ENCODE measurements at places on chromosomes 16 and 17.
A peak's percentile ranks its signal among the peaks of the same experiment; 100 is the strongest.

- peaks cover 18% of the 10 kb centered on the region for H3K36me3 ChIP-seq
- no peak overlapping the region for H3K27ac ChIP-seq
- H3K27me3 ChIP-seq: no peaks in the 10 kb centered on the region
- H3K4me3 ChIP-seq: no peak overlapping the region
Observed at GRCh38 chr17:45070001-45070400, 8.9 kb downstream of the NMT1 start.

DNA sequence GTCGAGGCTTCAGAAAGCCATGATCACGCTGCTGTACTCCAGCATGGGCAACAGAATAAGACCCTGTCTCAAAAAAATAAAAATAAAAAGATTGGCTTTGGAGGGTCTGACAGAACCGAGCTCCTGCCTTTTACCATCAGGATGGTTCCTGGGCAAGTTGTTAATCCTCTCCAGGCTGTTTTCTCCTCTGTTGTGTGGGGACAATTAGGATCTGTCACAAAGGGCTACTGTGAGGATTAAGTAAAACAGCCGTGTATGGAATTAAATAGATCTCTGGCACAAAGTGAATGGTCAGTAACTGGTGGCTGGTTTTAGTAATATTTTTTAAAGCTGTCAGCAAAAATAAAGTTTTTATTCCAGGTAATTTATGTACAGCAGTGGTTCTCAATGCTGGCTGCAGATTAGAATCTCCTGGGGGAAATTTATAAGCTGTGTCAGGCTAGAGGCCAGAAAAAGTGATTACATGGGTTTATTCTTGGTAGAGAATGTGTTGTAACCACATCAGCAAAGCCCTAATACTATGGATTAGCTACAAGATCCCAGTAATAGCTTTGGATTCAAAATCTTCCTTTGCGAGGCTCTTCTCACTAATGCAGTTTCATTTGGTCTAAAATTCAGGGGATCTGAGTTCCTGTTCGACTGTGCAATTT is 47.2 kb downstream of the GPRC5B start:
- no peaks in the 10 kb centered on the region for H3K36me3 ChIP-seq
- H3K4me3 ChIP-seq: no peak overlapping the region
- H3K27ac ChIP-seq: no peak overlapping the region

DNA sequence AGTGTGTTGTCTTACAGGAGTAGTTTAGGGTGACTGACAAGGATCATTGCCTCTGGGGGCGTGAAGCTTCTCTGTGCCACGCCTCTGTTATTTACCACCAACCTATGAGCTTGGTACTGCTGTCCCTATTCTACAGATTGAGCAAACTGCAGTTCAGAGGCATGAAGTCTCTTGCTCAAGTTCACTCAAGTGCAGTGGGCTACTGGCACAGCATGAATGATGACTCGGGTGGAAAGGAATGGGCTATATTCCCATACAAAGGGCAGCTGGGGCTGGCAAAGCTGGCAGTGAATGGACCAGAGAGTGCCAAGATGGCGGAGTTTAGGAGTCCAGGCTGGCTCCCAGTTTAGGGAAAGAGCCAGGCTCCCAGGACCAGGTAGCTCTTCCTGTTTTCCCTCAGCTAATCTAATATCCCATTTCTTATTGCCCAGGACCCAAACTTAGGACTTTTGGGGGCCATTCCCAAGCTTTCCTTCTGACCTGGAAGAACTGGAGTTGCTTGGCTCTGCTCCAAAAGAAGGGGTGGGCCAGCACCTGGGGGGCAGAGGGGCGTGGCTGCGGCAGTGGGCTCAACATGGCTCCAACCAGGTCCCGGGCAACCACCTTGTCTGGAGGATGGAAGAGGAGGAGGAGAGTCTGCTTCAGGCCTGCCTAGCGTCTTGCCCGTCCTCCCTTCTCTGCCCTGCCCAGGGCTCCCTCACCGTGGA is 12.9 kb downstream of the PLK1 start:
- H3K36me3 ChIP-seq: peaks cover 7% of the 10 kb centered on the region
- no peak for DNase-seq
- no peaks in the 10 kb centered on the region for H3K27me3 ChIP-seq
- no peak overlapping the region for H3K4me3 ChIP-seq

DNA sequence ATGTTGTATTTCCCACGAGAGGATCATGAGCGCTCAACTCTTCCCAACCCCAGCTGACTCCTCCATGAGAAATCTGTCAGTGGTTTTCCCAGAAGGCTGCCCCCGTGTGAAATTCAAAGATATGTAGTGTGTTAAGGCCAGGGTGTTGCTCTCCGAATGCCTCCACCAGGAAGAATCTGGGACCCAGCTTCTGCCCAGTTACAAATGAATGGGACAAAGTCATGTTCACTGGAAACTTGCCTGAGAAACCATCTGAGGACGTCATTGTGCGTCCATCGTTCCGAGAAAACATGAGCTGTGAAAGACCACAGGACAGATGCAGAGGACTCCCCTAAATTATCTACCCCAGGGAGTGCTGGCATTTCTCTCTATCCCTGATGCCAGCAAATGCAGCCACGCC is 86.0 kb downstream of the AIPL1 start:
- peaks cover 78% of the 10 kb centered on the region for H3K27me3 ChIP-seq
- H3K27ac ChIP-seq: no peak overlapping the region
- no peaks in the 10 kb centered on the region for H3K4me1 ChIP-seq
- no peak overlapping the region for H3K4me3 ChIP-seq

DNA sequence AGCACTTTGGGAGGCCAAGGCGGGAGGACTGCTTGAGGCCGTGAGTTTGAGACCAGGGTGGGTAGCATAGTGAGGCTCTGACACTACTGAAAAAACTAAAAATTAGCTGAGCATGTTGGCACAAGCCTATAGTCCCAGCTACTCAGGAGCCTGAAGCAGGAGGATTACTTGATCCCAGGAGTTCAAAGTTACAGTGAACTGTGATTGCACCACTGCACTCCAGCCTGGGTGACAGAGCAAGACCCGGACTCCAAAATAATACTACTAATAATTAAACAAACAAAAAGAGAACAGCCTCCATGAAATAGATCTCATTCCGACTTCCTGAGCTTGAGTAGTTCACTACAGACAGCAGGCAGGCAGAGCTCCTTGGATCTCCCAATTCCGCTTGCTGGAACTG is 2.7 kb upstream of the RBBP6 start:
- peaks cover 17% of the 10 kb centered on the region for H3K36me3 ChIP-seq
- H3K4me1 ChIP-seq: peaks cover 22% of the 10 kb centered on the region
- no peak overlapping the region for H3K4me3 ChIP-seq
- H3K27ac ChIP-seq: no peak overlapping the region
- no peak for DNase-seq
- H3K27me3 ChIP-seq: no peaks in the 10 kb centered on the region

DNA sequence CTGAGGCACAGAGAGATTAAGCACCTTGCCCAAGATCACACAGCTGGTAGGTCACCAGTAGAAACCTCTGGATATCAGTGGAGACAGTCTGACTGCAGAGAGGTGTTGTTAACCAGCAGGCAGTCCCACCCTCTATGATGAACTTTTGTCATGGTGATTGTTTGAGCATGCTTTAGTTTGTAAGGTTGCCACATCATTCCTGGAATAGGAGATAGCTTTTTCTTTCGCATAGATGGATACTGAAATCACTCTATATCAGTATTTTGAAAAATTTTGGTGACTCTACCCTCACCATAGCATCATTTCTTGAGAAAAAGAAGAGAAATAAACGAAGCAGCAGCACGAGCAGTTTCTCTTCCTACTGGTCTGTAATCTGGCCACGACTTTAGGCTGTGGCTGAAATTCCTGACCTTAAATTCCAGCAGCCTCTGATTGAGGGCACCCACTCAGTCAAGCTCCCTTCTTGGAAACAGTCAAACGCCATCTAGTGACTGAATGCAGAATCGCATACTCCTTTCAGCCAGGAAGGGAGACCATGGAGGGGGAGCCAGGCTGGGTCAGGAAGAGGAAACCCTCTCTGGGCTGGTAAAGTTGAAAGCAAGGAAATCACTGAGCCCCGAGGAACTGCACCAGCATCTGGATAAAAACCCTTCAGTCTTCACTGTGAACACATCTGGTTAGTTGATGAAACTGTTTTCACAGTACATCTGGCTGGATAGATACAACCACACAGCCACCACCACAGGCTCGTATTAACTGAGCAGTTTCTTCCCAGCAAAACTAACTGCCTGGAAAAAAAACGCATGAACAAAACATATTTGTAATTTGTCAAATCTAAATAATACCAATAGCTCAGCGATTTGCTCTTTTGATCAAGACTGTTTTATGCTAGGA is 108.5 kb upstream of the XYLT1 start:
- H3K27me3 ChIP-seq: peaks cover 25% of the 10 kb centered on the region
- H3K4me3 ChIP-seq: no peak overlapping the region
- DNase-seq: peak; percentile 30
- no peak overlapping the region for H3K27ac ChIP-seq
- peaks cover 2% of the 10 kb centered on the region for H3K36me3 ChIP-seq

DNA sequence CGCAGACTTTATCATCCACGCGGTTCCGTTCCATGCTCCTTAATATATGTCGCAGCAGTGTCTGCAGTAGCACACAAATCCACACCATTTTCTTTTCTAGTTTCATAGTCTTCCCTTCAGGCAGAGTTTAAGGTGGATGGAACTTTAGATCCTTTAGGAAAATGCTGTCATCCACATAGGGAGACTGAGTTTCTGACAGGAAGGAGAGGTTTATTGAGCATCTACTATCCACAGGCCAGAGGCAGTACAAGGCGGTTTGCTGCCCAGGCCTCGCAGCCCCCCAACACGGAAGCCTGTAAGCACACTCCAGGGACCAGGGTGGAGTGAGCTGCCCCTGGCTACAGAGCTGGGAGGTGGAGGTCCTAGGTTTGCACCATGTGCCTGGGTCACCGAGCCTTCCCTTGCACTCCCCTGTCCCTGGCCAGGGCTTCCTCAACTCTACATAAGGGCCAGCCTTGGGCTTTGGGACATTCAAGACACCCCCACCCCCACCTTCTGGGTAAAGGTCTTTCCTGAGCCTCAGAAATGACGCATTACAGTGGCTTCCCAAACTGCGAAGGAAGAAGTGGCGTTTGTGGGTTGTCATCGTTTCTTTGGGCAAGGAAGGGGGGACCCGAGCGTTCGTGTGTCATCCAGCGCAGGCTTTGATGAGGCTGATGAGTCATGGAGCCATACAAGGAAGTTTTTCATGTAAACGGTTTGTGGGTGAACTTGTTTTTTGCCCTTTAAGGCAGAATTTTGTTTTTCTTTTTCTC is 146.5 kb upstream of the PLCG2 start:
- H3K4me1 ChIP-seq: peaks cover 34% of the 10 kb centered on the region
- peak overlapping the region; percentile 63 for H3K4me3 ChIP-seq

- DNase-seq: no peak
- H3K4me3 ChIP-seq: peak within 1 kb of the TSS; percentile 68
- H3K27ac ChIP-seq: no peak within 1 kb of the TSS
- H3K27me3 ChIP-seq: peaks cover 36% of the 10 kb centered on the region
Observed at GRCh38 chr16:67528222-67528869, at the start of gene RIPOR1. TSS of gene RIPOR1 (plus strand) at chr16:67528829. CDS start at chr16:67538447, 9,618 bp downstream.

- DNase-seq: peak; percentile 77
- peaks cover 43% of the 10 kb centered on the region for H3K36me3 ChIP-seq
- peak overlapping the region; percentile 90 for H3K27ac ChIP-seq
- peaks cover 25% of the 10 kb centered on the region for H3K4me1 ChIP-seq
- peak overlapping the region; percentile 68 for H3K4me3 ChIP-seq
Observed at GRCh38 chr16:4465977-4466779, 8.2 kb downstream of the NMRAL1 start.

DNA sequence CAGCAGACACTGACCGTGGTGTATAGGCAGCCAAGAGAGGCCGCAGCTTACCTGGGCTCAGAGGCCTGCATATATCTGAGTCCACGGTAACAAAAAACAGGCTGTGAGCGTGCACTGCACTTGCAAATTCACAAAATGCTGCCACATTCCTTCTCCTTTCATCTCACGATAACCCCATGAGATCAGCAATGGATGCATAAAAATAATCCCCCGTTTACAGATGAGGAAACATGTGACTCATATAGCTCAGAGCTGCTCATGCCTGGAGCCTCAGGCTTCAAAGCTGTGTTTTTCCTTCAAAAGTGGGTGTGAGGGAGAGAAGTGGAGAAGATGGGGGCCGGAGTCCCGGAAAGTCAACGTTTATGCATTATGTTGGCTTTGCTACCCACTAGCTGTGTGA is 118.3 kb upstream of the FOXF1 start:
- no peaks in the 10 kb centered on the region for H3K4me1 ChIP-seq
- H3K27ac ChIP-seq: no peak overlapping the region
- H3K27me3 ChIP-seq: peaks cover 11% of the 10 kb centered on the region
- no peaks in the 10 kb centered on the region for H3K36me3 ChIP-seq
- DNase-seq: no peak
- H3K4me3 ChIP-seq: no peak overlapping the region

DNA sequence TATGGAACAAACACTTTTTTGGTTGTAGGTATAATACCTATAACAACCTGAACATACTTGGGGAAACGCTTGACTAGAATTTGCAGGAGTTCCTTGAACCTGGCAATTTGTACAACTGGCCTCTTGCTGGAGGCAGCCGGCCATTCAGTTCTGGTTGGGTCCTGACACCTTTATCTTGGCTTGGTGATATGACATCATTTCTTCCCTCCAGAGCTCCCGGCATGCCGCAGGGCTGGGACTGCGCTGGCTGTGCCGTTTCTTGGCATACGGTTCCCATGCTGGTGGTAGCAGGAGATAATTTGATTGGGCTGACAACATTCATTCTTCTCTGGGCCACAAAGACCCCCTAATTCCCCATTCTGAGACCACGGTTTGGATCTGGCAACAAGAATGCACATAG is 87.5 kb downstream of the ASIC2 start:
- no peaks in the 10 kb centered on the region for H3K4me1 ChIP-seq
- no peak for DNase-seq
- H3K4me3 ChIP-seq: no peak overlapping the region
- H3K27ac ChIP-seq: no peak overlapping the region
- peaks cover 34% of the 10 kb centered on the region for H3K27me3 ChIP-seq

GRCh38 chr17:74526681-74527080 is 4.6 kb downstream of the CD300LB start:
- no peaks in the 10 kb centered on the region for H3K36me3 ChIP-seq
- no peak overlapping the region for H3K27ac ChIP-seq
- peaks cover 3% of the 10 kb centered on the region for H3K4me1 ChIP-seq
- DNase-seq: no peak

DNA sequence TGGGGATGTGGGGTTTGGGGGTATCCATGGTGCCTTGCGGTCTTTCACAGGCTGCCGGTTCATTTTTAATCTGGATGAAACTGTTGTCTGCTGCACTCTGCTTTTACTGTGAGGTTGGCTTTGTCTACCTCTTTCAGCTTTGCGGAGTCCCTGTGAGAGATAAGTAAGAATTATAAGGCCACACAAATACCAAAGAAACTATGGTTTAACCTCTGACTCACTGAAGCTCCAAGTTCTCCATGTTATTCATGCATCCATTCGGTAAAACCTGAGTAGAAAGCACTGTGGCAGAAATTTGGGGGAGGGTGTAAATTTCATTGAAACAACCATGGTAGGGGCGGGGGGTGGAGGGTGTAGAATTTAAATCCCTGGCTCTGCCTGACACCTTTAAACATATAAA is 30.5 kb downstream of the KIAA0753 start:
- no peak for DNase-seq
- no peak overlapping the region for H3K4me3 ChIP-seq
- peaks cover 35% of the 10 kb centered on the region for H3K36me3 ChIP-seq
- peaks cover 11% of the 10 kb centered on the region for H3K4me1 ChIP-seq
- no peak overlapping the region for H3K27ac ChIP-seq

Measured in central memory CD8-positive, alpha-beta T cell (primary cell).